ENCODE measurements at places on chromosomes 12 and 14.
A peak's percentile ranks its signal among the peaks of the same experiment; 100 is the strongest.

GRCh38 chr12:132530851-132531250 lies 40.9 kb downstream of the FBRSL1 start:
- DNase-seq: no peak

DNA sequence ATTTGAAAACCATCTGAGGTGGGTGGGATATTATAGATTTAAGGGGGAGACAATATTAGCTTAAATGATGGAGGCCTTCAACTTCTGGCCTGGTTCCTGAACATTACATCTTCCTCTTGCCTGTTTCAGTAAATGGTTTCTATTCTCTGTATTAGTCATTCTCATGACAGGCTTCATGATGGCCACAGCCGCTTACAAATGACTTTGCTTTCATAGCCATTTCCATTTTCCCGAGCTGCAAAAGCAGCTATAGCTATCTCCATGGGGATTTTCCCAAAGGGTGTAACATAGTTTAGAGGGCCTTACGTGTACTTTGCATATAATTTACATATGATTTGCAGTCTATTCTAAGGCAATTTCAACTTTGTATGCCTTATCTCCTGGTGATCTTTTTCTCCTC lies 121.8 kb downstream of the NRXN3 start:
- DNase-seq: no peak

DNA sequence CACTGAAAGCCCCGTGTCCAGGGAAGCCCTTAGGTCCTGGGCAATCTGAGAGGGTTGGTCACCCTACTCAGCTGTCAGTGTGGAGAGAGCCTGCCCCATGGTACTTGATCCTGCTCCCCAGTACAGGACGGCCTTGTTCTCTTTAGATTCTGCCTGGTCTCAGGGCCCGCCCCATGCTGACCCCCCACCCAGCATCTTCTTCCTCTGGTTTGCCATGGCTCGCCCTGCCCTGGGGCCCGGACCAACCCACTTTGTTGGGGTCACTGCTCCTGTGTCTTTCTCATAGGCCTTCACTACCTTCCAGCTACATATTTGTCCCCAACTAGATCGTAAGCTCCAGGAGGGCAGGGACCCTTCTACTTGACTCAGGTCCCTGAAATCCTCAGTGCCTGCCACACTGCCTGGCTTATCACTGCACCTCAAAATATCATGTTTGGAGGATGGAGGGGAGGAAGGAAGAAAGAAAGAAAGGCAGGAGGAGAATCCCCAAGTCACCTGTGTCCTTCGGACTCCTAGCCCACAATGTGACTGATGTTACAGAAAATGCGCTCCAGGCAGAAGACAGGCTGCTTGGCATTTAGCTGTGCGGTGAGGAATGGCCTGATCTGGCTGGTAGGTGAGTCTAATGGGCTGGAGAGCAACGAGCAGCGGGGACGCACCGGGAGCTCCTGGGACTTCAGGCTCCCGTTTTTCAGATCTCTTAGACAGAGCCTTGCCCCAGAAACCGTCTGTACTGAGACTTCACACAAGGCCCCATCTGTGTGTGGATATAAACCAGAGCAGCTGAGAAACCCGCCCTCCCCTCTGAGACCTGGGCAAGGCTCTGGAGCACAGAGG lies 66.1 kb downstream of the C14orf132 start:
- DNase-seq: no peak

GRCh38 chr14:90109858-90110257 lies 48.1 kb downstream of the KCNK13 start:
- no peak for DNase-seq

GRCh38 chr14:96851694-96852381 lies 54.7 kb downstream of the VRK1 start:
- no peak for DNase-seq

- DNase-seq: no peak
Measured at GRCh38 chr14:69280746-69281291, 20.9 kb downstream of the GALNT16 start.

DNA sequence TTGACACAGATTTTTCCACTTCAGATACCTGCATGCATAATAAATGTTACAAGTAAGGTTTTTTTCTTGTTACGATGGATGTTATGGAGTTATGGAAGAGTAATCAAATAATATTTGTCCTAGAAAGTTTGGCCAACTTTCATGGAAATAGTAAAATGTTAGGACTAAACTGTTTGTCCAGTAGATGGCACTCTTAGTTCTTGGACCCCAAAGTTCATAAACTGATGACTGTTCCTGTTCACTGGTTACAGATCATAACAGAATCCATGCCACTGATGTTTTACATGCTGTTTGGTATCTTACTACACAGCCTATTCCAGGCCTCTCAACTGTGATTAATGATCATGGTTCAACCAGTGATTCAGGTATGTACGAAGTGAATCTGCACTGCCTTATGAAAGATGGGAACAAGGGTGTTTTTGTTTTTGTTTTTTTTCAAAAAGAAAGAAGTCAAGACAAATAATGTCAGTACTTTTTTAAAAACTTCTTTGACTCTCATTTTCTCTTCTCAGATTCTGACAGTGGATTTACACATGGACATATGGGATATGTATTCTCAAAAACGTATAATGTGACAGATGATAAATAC lies 48.8 kb upstream of the SLCO1C1 start:
- DNase-seq: no peak

DNA sequence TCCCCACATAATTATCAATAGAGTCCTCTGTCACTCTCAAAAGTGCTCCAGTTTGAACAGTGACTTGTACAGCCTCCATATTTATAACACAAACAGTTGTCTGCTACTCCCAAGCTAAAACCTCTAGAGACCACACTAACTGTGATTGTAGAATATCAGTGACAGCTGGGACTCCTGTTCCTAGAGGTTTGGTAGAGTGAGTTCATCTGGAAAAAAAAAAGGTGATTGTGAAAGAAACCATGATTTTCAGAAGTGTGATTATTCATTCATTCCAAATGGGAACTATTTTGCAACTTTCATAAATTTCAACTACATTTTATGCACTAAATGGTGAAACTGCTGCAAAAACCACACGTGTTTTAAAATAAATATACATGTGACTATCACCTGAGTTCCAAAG lies 128.0 kb upstream of the PLXNC1 start:
- DNase-seq: no peak

DNA sequence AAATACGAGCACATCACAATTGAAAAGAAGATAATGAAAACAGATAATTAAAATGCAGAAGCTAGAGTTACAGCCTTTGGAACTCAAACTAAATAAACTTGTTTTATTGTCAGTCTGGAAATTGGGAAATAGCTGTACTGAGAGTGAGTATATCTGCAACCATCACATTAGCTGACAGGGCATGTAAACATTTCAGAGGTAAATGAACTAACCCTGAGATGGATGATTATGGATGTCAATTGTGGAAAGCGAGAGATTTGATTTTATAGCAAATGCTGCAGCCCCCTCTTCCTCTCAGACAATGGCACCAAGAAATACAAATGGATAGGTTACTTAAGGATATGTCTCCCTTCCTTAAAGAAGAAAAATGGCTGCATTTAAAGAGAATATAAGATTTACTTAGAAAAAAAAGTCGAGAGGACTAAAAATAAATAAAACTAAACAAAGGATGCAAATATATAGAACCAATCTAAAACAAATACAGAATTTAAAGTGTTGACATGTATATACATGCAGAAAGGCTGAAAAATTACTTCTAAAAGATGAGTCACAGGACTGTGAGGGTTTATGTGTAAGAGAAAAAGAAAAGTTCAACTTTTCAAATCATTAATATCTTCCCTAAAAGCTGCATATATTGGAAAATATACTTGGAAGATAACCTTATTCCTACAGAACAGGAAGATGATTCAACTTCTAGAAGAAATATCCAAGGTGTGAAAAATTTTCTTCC lies 120.3 kb upstream of the FLRT2 start:
- no peak for DNase-seq

GRCh38 chr12:1822699-1823098 lies 2.3 kb downstream of the LRTM2 start:
- DNase-seq: no peak

GRCh38 chr14:63432228-63432627 lies 110.9 kb downstream of the PPP2R5E start:
- DNase-seq: no peak

- no peak for DNase-seq
Measured at GRCh38 chr12:122489038-122489437, 11.7 kb downstream of the ZCCHC8 start.

- DNase-seq: no peak
Measured at GRCh38 chr12:93738199-93739058, 61.3 kb downstream of the CRADD start.

DNA sequence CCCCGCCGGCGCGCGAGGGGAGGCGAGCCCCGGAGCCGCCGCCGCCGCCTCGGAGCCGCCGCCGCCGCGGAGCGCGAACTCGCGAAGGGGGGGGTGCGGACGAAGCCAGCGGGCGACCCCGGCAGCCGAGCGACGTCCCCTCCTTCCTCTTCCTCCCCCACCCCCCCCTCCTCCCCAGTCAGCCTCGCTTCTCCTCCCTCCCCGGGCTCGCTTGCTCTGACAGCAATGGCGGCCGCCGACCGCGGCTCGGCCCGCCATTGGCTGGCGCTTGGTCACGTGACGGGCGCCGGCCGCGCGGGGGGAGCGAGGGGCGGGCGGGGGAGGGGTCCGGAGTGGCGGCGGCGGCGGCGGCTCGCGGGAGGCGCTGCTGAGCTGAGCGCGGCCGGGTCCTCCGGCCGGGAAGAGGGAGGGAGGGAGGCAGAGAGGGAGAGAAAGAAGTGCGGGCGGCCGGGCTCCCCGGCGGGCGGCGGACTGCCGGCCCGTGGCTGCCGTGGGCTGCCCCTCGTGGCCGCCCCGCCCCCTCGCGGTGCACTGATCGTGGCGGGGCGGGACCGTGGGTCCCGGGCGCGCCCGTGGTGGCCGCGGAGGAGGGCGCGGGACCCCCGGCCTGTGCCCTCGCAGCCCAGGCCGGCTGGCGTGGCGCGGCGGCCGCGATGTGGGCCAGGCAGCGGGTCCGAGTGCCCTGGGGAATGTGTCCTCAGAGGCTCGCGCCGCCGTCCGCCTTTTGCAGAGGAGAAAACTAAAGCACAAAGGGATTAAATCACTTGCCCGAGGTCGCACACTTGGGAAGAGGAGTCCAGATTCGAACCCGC lies at the start of gene MED13L:
TSS of gene MED13L (minus strand) at position 227 of the 812 bp plus-strand sequence. CDS start 562 bp downstream, outside the sequence.
- peak; percentile 82 for DNase-seq

DNA sequence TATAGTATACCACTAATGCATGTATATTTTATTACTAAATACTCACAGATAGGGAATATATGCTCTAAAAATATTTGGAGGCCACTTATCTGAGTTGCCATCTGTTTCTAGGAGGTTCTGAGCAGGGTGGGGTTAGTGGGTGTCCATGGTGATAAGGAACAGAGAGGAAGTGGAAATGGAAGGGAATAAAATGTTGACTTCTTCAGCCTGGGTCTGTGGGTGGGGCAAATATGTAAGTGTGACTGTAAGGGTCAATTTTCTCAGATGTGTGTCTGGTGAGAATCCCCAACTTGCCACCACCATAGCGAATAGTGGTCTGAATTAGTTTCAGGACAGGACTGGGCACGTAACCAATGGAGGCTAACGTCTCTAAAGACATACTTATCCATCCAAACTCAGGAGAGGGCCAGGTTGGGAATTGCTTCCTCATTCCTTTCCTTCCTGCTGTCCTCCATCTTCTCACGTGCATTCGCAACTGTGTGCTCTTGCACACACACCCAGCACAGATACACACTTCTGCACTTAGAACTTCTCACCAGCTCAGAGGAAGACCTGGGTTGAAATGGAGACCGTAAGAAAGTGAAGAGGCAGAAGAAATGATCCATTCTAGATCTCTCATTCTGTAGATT lies 54.2 kb upstream of the GZMB start:
- DNase-seq: no peak

DNA sequence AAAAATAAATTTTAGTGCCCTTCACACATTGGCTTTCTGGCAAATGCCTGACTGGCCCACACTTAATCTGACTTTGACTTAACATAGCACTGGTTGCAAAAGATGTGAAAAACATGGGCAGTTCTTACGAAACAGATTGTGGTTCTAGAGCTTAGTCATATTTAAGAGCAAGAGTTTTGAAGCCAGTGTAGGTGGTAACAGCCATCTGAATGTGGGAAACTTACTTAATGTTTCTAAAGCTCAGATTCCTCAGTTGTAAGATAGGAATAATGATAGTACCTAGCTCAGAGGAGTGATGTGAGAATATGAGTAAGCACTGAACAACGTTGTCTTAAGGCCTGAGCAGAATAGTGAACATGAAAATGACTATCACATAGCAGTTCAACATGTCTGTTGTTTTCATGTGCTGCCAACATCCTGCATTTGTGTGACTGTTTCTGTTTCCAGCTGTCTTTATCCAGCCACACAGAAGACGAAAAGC lies 262.7 kb downstream of the SYT1 start:
- no peak for DNase-seq

GRCh38 chr14:102917056-102917385 lies 5.4 kb upstream of the AMN start:
- DNase-seq: no peak
